ENCODE measurements at places on chromosomes 13 and 19.

DNA sequence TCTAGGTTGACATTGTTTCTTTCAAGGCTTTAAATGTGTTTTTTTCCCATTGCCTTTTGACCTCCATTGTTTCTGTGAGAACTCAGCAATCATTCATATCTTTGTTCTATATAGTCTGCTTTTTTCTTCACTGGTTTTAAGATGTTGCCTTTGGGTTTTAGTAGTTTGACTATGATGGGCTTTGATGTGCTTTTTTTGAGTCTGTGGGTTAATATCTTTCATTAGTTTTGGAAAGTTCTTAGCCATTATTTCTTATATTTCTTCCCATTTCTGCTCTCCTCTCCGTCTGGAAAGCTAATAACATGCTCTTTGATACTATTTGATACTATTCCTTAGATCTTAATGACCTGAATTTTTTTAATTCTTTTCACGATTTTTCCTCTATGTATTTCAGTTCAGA is 32.7 kb downstream of the CCDC8 start:
- DNase-seq, result no peak

DNA sequence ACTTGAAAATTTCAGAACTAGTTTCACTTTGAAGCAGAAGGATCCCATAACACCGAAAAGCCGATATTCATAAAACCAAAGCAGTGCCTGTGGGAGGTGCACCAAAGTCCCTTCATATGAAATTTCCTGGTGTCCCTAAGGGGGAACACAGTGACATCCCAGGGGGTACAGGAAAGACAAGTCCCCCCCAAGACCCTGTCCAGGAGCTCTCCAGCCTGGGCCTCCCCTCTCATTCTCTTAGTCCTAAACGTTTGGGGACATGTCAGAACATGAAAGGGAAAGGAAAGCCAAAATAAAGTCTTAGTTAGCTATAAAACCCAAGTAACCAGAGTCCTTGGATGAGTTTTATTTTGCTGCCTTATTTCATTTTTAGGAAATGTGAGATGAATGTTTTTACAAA is 56.6 kb downstream of the MRPL57 start:
- DNase-seq, result no peak

DNA sequence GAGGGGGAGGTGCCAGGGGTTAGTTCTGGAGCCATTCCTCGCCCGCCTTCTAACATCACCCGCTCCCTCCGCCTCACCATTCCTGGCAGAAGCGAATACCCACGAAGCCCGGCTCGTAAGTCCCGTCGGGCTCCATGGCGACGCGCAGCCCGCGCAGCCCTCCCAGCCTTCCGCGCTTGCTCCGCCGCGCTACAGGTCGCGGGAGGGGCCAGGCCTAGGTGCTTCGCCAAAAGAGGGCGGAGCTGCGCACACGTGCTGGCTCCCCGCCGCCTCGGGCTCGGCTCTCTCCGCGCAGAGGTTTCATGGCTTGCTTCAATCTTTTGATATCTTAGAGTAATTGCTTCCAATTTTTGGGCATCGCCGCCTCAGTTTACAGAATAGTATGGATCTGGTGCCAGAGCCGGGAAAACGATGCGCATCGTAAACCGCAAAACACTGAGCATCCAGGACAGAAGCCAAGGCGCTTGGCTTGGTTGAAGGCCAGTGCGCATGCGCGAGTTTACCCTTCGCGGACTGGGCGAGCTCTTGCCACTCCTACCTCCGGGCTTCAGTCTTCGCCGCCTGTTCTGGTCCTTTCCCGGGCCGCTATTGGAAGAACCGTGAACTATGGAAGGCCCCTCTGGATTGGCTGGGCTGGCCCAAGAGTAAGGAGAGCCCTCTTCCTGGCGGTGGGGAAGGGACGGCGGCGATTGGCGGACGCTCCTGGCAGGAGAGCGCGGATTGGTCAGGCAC is at the start of gene POLR2I:
POLR2I (minus strand) TSS at position 155 of the 732 bp plus-strand sequence; CDS start at position 136, 19 bp downstream.
- peak; percentile 99 for DNase-seq

GRCh38 chr13:39810091-39810877 is 154.8 kb downstream of the COG6 start:
- no peak for DNase-seq

- no peak for DNase-seq
Measured at GRCh38 chr19:18264137-18264854, 10.0 kb downstream of the IQCN start.

DNA sequence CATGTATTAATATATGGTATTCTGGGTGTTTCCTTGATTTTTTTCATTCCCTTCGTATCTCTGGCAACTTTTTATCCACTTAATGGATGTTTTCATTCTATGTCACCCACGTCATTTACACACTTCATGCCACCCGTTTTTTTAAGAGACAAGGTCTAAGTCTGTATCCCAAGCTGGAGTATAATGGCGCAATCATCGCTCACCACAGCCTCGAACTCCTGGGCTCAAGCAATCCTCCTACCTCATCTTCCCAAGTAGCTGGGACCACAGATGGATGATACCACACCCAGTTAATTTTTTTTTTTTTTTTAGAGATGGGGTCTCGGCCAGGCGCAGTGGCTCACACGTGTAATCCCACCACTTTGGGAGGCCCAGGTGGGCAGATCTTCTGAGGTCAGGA is 3.4 kb upstream of the VASP start:
- no peak for DNase-seq

- peak; percentile 66 for DNase-seq
Measured at GRCh38 chr19:42066075-42066754, 3.8 kb downstream of the GRIK5 start.
